DMS153 (cell line): ENCODE measurements at places on chromosomes 2 and 18.
A peak's percentile ranks its signal among the peaks of the same experiment; 100 is the strongest.

- no peak for DNase-seq
These were observed 727 bp downstream of the ZFAND2B start for GRCh38 chr2:219207134-219207883.

DNA sequence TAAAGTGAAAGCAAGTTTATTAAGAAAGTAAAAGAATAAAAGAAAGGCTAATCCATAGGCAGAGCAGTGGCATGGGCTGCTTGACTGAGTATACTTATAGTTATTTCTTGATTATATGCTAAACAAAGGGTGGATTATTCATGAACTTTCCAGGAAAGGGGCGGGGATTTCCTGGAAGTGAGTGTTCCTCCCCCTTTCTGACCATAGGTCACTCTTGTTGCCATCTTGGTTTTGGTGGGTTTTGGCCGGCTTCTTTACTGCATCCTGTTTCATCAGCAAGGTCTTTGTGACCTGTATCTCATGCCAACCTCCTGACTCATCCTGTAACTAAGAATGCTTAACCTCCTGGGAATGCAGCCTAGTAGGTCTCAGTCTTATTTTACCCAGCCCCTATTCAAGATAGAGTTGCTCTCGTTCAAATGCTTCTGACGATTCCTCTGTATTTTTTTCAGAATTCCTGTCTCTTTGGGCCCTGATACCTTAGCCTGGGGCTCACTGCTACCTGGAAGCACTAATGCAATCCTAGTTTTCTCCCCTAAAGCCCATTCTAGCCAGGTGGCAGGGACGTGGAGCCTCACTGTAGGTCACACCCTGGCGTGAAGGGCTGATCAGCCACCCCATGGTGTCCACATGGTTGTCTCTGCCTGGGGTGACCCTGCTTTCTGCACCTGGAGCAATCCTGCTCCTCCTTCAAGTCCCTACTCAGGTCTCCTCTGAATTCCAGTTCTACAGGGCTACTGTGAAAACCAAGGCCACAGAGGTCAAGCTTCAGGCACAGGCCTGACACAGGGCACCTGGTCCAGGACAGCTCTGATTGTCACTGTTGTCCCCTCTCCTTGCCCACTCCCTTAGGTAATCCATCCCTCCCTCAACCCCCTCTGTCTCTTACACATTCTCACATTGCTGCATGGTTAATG, 6.0 kb upstream of the SLC35F6 start:
- no peak for DNase-seq

GRCh38 chr18:78580835-78581339, 398.7 kb upstream of the SALL3 start:
- no peak for DNase-seq

- no peak for DNase-seq
These were observed 266.7 kb upstream of the MGAT5 start for GRCh38 chr2:133986881-133987795.

GRCh38 chr2:33570681-33571080, 28.4 kb downstream of the FAM98A start:
- DNase-seq: no peak

DNA sequence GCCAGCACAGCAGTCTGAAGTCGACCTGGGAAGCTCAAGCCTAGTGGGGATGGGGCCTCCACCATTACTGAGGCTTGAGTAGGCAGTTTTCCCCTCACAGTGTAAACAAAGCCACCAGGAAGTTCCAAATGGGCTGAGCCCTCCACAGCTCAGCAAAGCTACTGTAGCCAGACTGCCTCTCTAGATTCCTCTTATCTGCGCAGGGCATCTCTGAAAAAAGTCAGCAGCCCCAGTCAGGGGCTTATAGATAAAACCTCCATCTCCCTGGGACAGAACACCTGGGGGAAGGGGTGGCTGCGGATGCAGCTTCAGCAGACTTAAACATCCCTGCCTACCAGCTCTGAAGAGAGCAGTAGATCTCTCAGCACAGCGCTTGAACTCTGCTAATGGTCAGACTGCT, 218.4 kb upstream of the VRK2 start:
- DNase-seq: no peak

DNA sequence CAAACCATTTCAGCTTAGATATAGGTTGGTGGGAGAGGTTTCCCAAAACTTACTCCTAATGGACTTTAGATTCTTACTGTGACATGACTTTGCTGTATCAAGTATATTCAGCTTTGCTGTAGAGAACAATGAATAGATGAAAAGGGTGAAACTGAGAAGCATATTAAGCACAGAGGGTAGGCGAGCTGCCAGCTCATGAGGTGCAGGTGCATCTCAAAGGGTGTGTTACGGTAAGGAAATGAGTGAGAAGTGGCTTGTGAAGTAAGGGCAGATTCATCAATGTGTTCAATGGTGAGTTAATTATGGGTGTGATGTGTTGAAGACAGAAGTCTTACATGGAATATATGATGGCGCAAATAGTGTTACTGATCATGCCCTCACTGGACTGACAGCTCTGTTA, 49.3 kb downstream of the CD8B2 start:
- DNase-seq: no peak

GRCh38 chr2:239831001-239831731, 194.0 kb downstream of the NDUFA10 start:
- no peak for DNase-seq

DNA sequence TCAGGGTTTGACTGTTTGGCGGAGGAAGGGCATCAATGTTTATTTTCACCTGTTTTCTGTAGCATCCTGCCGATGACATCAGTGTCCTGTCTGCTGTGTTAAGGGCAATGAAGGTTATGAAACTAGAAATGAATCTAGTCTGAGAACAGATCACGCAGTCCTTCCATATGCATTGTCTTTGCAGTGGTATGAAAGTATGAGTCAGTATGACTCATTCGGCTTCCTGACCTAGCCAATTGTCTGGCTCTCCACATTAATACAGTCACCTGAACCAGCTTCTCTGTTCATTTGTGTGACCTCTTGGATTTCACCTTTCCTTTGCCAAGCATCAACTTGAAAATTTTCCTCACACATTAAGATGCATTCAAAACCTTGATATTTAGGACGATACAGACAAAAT, 353.8 kb downstream of the RND3 start:
- peak; percentile 92 for DNase-seq

DNA sequence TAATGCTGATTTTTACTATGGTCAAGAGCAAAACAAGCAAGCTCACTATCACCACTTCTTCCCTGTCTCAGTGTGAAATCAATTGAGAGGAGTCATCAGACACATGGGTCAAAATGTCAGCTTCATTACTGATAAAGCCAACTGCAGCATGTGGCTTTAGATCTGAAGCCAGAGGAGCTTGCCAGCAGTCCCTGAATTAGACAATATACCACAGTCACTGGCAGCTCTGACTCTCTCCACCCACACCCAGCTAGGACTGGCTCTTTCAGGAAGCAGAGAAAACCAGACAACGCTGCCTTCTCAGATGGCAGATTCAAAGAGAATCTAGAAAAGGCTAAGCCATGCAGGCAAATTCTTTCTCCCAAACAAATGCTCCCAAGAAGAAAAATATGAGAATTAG, 20.0 kb upstream of the ASB18 start:
- DNase-seq: no peak

GRCh38 chr2:205706769-205707381, 24.6 kb downstream of the NRP2 start:
- DNase-seq: peak; percentile 61

DNA sequence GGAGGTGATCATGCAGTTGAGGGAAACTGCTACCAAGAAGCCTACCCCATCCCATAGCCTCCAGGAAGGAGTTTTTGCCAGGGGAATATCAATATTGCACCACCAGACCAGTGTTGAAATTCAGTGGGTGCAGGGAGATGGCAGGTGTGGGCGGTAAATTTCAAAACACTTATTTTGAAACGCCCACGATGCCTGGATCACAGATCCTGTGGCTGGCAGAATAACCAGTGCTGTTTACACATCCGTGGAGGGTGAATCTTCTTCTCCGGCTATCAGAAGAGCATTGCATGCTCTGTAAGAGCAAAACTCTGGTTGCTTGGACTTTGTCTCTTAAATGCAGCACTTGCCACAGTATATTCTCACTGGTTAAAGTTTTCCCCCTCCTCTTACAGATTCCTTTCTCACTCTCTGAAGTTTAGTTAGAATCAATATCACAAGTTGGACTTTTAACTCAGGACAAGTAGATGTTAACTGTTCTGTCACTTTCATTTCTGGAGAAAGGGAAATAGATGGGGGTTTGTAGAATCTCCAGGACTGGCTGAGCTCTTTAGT, 70.5 kb upstream of the ZCCHC2 start:
- no peak for DNase-seq
